ENCODE measurements at places on chromosomes 5 and 9.
A peak's percentile ranks its signal among the peaks of the same experiment; 100 is the strongest.

DNA sequence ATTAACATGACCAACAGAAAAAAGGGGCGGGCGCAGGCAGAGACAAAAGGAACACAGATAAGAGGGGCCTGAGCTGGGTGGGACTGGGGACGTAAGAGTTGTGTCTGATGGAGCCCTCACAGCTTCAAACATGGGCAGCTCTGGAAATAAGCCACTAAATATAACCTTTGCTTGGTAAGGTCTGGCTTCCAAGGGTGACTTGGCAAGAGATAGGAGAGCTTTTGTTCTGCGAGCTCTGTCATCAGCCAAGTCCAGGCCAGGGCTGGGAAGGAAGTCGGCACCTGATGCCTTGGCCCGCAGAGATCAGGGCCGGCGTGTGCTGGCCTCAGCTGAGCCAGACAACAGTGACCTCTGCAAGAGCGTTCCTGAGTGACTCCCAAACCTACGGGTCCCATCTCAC is 11.8 kb downstream of the TRUB2 start:
- DNase-seq, result no peak

GRCh38 chr9:33101104-33101951 is 24.9 kb upstream of the SMU1 start:
- no peak for DNase-seq

DNA sequence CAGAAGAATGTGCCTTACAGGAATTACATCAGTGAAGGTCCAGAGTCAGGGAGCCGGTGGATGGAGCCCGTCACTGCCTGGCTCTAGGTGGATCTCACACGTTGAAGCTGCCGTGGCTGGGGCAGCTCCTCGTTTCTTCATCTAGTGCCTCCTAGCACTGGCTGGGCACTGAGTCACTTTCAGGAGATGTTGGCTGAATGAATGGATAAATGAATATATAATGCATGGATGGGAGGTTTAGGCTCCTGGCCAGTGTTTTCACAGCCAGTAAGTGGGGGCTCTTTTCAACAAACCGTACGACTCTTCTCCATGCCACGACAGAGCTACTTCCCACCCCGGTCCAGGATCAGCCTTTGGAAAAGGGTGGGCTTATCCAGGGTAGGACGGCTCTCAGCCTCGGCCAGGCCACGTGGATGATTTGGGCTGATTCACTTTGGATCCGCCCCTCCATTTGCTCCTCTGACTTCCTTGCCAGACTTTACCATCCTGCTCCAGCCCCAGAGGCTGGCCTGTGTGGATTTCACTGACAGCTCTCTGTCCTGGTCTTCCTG is 1.3 kb upstream of the SH3PXD2B start:
- no peak for DNase-seq

DNA sequence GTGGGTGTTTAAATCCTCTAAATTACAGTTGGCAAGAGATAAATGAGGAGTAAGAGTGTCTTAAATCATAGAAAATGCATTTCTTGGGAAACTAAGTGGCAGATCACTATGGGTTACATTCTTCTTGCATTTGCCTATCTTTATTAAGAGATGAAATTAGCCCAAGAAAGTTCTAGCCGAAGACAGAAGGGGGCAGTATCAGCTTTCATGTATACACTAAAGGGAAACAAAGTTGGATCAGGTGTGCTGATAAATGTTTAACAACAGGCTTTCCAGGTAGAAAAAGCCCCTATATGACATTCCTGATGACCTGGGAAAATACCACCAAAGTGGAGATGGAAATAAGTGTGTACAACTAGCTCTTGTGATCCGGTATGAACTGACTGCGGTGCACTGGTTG is 81.9 kb upstream of the TLR4 start:
- DNase-seq, result no peak

- DNase-seq, result peak; percentile 73
Measured at GRCh38 chr5:43019614-43020398, 20.3 kb downstream of the ANXA2R start.

GRCh38 chr5:149320791-149321330 is 24.4 kb upstream of the GRPEL2 start:
- peak; percentile 89 for DNase-seq

DNA sequence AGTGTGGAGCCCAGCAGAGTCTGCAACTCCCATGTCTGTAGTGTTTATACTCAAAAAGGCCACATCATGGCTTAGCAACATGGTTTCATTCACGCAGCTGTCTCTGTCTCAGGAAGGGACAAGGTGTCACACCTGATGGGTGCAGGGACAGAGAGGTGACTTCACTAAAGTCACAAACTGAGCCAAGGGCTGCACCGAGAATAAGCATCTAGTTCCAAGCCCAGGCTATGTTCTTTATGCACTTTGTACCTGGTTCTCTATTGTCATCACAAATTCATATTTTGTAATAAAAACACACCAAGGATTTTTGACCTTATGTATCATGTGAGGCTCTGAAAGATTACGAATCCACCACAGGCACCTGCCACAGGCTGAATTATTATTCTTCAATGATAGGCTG is 64.9 kb upstream of the STK32A start:
- DNase-seq, result no peak

DNA sequence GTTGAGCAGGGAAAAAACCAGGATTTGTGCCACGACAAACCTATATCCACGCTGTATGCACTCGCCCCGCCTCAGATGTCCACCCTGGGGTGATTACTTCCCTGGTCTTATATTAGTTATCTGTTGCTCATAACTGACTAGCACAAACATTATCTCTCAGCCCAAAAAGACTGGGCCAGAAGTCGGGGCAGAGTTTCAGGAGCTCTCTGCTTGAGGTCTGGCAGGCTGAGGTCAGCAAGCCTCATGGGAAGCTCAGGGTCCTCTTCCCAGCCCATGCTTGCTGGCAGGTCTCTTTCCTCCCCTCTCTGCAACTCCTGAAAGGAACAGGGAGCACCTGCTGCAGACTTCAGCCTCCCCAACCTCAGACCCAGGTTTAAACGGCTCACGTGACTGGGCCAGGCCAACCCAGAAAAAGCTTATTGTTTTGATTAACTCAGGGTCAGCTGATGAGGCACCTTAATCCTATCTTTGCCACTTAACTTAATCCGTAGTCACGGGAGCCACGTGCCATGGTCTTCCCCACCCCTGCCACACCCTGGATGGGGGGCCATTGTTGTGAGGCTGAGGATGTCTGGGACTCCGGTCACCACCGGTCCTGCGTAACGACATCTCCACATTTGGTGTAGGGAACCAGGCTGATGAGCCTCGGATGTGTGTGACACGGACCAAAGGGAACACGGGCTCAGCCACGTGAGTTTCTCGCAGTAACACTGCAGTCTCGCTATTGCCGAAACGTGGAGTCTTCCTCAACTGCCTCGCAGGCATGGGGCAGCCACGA is 123.7 kb upstream of the IRX4 start:
- DNase-seq, result no peak

DNA sequence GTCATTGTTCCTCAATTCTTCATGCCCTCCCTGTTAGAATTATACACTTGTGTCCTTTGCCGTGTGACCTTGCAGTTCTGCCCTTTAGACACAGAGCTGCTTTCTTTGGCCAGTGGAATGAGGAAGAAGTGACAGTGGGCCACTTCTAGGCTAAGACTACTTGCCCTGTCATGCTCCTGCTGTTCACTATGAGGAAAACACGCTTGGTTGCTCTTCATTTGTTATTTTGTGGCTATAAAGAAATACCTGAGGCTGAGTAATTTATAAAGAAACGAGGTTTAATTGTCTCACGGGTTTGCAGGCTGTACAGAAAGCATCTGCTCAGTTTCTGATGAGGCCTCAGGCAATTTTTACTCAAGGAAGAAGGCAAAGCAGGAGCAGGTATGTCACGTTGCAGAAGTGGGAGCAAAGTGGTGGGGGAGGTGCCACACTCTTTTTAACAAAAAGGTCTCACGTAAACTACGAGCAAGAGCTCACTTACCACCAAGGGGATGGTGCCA is 279.1 kb upstream of the DMAC1 start:
- DNase-seq, result no peak

DNA sequence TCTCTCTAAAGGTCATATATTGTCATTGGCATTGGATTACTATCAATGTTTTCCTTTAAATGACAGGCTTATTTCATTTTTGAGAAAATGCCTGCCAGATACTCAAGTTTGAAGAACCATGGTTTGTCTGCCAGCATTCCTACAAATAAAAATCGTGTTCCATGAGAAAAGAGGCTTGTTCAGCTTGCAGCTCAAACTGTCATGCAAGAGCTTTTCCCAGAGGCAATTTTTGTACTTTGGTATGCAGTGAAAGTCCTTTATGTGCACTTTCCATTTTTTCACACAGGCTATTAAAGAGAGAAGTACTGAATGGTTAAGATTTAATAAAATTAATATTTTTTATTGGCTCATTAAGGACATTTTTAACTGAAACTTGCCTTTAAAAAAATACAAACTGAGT is 110.4 kb downstream of the FBXO4 start:
- DNase-seq, result no peak

DNA sequence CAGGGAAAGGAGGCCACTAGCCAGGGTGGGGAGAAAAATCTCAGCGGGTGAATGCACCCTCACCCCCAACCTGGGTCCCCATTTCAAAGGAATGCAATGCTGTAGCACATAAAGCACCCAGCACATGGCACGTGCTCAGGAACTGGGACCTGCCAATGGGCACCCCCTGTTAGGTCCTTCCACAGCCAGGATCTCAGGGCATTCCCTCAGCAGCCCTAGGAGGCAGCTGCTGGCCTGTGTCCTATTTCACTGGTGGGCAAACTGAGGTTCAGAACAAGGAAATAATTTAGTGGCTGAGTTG is 8.8 kb downstream of the DNM1 start:
- DNase-seq, result no peak

DNA sequence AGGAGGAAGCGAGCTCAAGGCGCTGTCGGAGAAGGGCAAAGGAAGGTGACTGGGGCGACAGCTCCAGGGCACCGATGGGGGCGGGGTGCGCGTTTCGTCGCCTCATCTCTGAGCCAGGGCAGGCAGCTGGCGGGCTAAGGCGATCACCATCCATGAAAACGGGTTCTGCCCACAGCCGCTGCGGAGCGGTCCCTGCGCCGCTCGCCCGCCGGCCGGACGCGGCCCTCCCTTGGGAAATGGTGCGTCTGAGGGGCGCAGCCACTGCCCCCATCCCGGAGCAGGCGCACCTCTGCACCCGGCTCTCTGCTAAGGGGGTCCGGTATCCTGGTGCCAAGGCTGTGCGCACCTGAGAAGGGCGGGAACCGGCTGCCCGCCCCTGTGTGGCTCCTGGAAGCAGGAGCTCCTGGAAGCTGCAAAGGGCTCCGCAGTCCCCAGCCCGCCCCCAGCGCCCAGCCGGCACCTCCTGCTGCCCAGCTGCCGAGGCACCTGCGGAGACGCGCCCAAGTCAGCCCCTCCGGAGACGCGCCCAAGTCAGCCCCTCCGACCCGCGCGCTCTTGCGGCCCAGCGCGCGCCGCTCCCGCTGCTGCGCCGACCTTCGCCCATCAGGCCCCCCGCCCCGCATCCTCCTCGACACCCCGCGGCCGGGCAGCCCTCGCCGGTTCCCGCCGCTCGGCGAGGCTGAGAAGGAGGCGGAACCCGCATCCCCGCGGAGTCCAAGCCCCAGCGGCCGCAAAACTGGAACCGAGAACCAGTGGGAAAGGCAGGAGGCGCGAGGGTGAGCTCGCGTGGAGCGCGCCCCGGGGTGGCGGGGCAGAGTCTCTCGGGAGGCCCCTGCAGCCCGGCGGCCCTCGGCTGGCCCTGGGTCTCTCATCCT is 757 bp downstream of the ANKRD34B start:
- no peak for DNase-seq

DNA sequence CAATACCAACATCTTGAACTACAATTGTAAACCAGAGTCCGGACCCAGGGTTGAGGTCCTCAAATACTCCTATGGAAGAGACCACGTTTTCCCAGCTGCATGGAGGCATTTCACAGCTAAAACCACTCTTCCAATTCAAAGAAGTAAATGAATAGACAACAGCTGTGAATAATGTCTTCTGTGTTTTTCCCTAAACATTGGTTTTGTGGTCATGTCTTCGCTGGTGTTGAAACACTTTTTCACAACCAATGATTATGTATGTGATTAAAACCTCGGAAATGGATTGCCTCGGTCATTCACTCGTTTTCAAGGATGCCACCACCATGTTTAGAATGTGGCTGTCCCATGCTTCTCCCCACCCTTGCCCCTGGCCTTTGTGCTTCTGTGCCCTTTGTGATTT is 9.4 kb upstream of the TENT4A start:
- DNase-seq, result peak; percentile 34

DNA sequence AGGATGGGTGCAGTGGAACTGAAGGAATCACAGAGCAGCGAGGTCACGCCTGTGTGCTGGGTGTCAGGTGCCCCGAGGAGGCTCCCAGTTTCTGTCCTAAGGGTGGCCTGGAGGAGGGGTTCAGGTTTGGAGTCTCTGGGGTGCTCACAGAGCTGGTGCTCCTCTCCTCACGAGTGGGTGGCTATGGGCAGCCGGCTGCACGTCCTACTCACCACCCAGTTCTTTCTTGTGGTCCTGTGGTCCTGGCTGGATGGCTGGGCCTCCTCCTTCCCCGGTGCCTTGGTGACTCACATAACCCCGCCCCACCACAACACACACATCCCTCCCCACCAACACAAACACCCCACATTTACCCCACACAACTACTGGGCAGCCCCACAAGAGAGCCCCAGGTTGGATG is 9.9 kb upstream of the PTGS1 start:
- DNase-seq, result no peak

DNA sequence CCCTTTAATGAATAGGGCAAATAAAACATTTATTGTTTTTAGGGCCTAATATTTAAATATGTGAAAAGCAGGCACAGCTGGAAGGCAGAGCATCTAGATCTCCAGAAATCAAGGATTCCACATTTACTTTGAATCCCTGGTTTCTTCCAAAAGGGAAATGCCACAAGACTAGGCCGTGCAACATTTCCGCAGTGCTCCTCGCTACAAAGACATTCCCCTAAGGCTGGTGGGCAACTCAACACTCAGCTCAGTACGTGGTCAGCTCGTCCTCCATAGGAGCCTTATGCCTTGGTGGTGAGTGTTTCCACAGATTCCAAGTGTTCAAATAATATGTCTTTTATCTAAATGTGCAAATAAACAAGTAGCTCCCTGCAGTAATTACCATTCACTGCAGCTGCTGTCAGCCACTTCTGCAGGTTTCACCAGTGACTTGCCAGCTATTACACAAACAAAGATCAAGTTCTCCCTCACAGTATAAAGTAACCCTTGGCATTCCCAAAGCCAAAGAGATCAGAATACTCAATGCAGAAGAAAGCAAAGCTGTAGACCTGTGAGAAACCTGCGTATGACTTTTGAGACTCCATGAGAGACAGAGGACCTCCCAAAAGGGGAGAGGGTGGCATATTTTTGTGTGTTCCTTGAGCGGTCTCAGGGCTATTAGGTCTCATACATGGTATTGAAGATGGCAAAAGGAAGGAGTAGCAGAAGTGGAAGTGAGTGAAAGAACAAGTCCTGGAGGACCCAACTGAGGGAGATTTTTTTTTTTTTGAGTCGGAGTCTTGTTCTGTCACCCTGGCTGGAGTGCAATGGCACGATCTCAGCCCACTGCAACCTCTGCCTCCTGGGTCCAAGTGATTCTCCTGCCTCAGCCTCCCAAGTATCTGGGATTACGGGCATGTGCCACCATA is 38.0 kb upstream of the TENT2 start:
- no peak for DNase-seq
